ENCODE measurements at places on chromosomes 5 and 9.

DNA sequence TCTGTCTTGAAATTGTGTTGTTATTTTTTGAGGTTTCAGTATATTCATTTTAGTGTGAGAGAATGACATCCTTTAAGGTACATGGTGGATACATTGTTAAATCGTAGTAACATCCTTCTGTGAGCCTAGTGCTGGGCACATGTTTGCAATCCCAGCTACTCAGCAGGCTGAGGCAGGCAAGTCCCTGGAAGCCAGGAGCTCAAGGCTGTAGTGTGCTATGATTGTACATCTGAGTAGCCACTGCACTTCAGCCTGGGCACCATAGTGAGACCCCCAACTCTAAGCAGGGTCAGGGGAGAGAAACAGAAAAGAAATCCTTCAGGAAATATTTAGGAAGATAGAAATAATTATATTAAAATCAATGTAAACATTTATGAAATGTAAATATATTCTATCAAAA lies 62.3 kb downstream of the ZCCHC7 start:
- DNase-seq = no peak

DNA sequence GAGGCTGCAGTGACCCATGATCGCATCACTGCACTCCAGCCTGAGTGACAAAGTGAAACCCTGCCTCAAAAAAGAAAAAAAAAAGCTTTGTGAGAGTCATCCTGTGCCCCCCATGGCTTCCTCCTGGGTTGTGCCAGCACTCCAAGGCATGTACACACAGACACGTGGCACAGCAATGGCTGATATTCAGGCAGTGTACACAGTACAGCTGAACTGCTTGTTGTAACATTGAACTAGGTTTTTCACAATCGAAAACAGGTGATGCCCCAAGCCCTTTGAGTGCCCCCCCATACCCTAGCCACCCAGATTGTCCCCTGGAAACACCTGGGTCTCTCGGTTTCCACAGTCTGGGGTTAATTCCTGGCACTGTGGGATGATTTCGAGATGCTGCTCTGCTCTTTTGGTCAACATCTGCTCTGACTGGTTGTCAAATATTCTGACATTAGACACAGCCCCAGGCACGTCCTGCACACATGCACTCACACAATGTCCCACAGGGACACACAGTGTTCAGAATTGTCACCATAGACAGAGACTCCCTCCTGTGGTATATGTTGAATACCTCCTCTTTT lies 9.2 kb downstream of the SPINK4 start:
- no peak for DNase-seq

DNA sequence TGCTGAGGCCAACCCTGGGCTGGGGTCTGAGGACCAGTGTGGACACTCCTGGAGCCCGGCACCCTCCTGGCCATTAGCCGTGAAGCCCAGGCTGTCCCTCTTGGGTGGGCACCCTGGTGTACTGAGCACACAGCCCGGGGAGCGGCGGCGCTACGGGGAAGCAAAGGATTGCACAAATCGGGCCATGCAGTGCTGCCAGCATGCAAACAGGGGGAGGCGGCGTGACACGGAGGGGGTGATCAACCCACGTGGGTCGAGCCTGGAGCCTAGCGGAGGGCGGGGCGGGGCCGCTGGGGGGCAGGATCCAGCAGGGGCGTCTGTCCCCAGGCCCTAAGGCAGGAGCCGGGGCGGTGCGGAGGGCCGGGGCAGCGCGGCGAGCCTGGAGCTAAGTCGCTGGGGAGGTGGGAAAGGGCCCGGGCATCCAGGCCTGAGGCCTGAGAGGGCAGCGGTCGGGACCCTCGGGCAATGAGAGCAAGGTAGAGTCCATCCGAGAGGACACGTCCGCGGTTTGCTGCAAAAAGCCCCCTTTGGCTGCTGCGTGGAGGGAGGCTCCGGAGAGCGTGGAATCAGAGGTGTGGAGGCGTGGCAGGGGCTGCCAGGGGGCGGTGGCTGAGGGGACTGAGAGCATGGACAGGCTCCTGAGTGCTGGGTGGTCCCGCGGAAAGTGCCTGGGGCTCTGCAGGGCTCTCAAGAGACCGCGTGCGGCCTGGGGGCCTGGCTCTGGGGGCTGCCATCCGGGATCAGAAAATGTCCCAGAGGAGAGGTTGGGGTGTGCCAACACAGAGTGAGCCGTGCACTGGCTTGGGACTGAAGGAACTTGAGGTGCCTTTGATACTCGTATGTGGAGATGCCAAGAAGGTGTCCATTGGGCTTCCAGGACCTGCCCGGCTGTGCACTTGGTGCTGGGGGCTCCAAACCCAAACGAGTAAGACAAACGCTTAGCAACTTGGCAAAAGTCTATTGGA lies 94.2 kb downstream of the BARX1 start:
- DNase-seq = no peak

GRCh38 chr9:95085036-95085770 lies 232.3 kb downstream of the FANCC start:
- DNase-seq = no peak

GRCh38 chr5:181185560-181185959 lies 19.4 kb downstream of the TRIM7 start:
- no peak for DNase-seq

DNA sequence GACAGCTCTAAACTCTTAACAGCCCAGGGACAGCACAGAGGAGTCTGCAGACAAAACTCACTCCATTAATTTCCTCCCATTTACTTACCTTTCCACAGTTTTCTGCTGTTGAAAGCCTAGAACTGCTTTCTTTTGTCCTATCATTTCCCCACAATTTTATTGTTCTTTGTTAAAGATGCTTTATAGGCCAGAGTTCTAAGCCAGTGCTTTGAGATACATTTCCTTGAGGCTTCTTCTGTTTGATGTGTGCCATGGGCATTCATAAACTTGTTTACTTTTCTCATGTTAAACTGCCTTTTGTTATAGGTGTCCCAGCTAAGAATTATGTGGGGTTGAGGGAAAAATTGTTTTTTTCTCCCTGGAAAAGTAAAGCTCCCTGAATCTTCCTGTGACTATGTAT lies 25.9 kb upstream of the SUB1 start:
- DNase-seq = no peak

- DNase-seq = no peak
Measured at GRCh38 chr5:149418910-149419531, 39.9 kb upstream of the IL17B start.

DNA sequence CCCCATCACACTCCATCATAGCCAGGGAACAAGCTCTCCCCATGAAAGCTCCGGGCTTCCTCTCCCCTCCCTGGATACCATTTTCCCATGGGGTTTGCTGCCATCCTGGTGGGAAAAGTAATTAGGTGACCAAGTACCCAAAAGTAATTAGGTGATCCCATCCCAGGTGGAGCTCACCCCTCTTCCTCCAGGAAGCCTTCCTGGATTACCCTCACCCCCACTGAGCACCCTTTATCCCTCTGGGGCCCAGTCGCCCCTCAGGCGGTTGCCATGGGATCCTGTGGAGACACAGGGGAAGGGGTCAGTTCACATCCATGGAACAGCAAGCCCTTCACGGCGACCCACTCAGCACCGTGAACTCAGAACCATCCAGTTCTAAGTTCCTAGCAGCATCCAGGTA lies 74.8 kb upstream of the RAPGEF1 start:
- DNase-seq = no peak

DNA sequence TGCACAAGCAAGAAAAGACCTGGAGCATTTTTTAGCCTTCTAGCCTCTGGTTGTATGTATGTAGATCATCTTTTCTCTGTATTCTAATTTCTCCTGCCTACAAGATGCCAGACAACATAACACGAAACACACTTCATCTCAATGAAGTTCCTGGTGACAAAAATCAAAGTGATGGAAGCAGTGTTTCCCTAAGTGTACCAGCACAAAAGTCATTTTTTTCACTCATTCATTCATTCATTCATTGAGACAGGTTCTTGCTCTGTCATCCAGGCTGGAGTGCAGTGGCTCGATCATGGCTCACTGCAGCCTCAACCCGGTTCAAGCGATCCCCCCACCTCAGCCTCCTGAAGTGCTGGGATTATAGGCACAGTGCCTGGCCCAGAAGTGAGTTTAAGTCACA lies 71.5 kb upstream of the SAP30L start:
- no peak for DNase-seq

DNA sequence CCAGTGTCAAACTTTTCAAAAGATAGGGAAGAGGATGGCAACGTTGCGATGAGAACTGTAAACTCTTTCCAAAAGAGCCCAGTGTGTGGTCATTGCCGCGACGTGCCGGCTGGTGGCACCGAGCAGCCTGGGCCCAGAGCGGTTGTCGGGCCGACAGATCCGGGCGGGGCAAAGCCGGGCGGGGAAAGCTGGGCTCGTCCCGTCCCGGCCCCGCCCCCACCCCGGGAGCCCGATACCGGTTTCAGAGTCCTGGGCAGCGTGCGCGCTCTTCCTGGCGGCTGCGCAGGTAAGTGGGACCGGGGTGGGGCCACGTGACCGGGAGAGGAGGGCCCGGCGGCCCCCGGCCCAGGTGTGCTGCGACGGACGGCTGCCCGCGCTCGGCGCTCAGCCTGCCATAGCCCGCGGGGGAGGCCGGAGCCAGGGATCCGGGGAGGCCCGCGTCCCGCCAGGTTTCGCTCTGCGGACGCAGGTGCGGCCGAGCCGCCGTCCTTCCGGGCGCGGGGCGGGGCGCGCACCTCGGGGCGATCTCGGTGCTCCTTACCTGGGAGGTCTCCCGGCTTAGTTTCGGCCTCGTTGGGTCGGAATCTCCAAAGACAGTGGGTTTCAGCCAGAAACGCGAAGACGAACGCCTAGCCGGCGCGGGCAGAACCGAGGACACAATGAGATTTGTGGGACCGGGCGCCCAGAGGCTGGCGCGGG lies at the start of gene MARVELD2:
MARVELD2 (plus strand) TSS at position 232 of the 699 bp plus-strand sequence. CDS start 4,270 bp downstream, outside the sequence.
- no peak for DNase-seq

DNA sequence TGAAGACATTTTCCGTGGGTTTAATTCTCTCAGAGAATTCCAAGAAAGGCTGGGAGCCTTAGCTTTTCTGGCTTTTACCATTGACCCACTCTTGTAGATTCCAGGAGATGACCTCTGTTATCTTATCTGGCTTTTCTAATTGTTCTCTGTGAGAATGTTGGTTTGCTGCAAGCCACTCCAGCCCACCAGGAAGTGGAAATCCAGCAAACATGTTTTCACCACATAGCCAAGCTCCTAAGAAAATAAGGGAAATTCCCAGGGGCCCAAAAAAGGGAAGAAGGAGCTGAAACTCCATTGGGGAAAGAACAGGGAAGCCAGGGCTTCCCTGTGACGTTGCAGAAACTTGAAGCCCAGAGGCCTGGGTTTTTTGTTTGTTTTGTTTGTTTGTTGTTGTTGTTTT lies 19.7 kb downstream of the GPR107 start:
- DNase-seq = no peak

DNA sequence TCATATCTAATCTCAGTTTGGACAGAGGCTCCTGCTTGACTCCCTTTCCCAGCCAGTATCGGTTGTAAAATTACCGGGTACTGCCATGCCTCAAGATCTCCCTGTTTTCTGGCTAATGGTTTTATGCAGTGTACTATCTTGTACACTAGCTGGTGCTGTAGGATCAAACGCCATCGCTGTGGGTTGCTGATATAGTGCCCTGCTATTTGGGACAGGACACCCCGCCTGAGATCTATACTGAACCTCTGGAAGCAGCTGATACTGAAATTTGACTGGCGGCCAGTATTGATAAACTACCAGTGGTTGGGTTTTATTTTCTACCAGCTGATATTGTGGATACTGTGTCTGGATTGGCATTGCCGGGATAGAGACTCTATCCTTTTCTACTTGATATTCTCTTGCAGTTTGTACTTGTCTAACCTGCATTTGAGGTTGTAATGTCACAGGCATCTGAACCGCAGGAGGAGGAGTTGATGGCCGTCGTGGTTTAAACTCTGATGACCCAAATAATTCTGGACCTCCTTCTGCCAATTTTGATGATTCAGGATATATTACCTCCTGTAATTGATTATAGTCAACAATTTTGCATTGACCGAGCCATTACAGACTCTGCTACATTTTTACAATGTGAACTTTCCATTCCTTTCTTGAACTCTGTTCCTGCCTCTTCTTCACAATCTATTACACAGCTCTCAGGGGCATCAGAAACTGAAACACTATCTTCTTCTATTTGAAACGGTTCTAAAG lies 112.5 kb upstream of the LARP1 start:
- no peak for DNase-seq

GRCh38 chr9:75063556-75064305 lies 24.2 kb downstream of the NMRK1 start:
- DNase-seq = no peak

GRCh38 chr9:100350188-100350587 lies 2.6 kb downstream of the TEX10 start:
- no peak for DNase-seq

DNA sequence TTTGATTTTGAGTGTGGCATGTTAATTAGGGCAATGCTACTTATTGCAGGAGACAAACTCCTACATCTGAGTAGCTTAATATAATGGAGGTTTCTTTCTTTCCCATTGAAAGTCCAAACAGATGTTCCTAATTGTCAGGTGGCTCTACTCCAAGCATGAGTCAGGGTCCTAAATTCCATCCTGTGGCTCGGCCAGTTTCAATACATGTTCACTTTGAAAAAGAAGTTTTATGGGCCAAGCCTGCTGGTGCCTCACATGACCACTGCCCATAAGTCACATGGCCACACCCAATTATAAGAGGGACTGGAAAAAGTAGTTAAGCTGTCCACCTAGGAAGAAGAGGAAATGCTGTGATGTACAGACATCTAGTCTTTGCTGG lies 170.4 kb downstream of the ARRDC3 start:
- no peak for DNase-seq

DNA sequence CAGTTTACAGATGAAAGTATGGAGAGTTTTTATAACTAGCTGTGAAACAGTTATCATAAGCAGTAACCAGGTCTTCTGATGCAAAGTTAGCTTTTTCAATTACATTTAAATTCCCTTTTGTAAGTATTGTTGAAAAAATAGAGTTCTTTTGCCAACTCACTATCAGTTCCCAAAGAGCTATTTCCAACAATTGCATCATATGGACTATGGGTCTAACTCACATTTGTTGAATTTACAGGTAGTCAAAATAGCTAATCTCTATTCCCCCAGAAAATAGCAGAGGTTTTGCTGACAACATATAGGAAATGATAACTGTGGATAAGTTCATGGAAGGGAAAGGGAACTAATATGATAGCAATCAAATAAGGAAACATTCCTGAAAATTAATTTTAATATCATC lies 1.4 kb downstream of the SPINK1 start:
- DNase-seq = no peak

DNA sequence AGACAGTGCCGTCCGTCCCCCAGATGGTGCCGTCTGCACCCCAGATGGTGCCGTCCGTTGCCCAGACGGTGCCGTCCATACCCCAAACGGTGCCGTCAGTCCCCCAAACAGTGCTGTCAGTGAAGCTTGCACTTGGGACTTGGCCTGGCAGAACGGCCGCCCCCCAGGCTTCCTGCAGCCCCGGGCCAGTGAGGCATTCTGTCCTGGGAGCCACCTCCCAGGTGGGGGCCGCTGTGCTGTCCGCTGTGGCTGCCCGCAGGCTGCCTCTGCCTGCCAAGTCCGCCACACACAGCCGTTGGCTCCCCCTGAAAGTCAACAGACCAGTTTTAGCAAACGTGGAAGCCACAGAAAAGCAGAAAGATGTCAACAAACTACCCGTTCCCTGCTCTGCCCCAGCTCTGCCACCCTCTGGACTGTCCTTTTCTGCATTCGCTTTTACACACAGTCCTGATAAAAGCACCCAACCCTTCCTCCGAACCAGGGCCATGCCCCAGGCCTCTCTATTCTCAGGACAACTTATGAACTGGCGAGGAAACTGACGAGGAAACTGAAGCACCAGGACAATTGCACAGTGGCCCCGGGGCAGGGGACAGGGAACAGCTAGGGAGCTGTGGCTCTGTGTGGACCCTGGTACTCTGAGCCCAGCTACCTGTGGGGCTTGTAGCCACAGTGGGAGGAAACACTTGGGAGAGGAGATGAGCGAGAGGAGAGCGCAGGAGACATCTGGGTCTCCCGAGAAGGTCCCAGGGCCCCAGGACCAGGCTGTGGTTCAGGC lies 39.6 kb upstream of the RXRA start:
- DNase-seq = no peak

Data from stimulated activated CD8-positive, alpha-beta memory T cell treated with anti-CD3 and anti-CD28 coated beads, Interleukin-4, amount 100 ng/mL, for 4 hours (primary cell).